Endothelial cell of coronary artery (primary cell): ENCODE measurements at places on chromosomes 11 and 22. TPM values are rescaled to one million over a fixed set of nuclear protein-coding genes. Genes with fewer than 3 reads are reported as not detected.

Gene OR8D4
- total RNA-seq: under 0.01 TPM in 1 of 2 replicates, not detected in the other

Gene KCNQ1OT1
- total RNA-seq: 0.81 and 1.9 TPM in 2 replicates

Gene SYT8
- 0.09 TPM in 1 of 2 replicates, not detected in the other for total RNA-seq

Gene CNIH2
- total RNA-seq: 0.09 TPM in 2 replicates

Gene GPR137
- 6.7 and 10.8 TPM in 2 replicates for total RNA-seq

Gene SORL1
- 0.09 and 0.45 TPM in 2 replicates for total RNA-seq

Gene DEFB131B
- not detected in 2 replicates for total RNA-seq

Gene BBS1
- 16.1 and 25.9 TPM in 2 replicates for total RNA-seq

Gene BIK
- 0.09 and 0.63 TPM in 2 replicates for total RNA-seq
